ENCODE measurements at places on chromosomes 6 and 20.

GRCh38 chr6:26454631-26455030 is 3.1 kb upstream of the BTN2A1 start:
- DNase-seq, result no peak

- no peak for DNase-seq
Measured at GRCh38 chr6:97262676-97263075, 20.3 kb downstream of the MMS22L start.

DNA sequence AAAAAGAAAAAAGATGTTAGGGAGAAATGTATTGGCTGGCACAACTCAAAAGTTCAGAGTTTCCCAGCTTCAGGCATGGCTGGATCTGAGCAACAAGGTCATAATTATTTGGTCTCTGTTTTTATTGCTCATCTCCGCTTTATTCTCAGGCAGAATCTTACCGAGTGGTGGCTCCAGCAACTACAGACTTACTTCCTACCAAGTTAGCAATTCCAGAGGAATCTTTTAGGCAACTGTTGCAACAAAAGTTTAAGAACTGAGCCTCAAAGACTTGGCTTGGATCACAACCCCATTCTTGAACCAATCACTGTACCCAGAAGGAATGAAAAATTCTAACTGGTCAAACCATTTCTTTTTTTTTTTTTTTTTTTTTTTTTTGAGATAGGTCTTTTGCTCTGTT is 35.5 kb upstream of the NCOA3 start:
- DNase-seq, result no peak

DNA sequence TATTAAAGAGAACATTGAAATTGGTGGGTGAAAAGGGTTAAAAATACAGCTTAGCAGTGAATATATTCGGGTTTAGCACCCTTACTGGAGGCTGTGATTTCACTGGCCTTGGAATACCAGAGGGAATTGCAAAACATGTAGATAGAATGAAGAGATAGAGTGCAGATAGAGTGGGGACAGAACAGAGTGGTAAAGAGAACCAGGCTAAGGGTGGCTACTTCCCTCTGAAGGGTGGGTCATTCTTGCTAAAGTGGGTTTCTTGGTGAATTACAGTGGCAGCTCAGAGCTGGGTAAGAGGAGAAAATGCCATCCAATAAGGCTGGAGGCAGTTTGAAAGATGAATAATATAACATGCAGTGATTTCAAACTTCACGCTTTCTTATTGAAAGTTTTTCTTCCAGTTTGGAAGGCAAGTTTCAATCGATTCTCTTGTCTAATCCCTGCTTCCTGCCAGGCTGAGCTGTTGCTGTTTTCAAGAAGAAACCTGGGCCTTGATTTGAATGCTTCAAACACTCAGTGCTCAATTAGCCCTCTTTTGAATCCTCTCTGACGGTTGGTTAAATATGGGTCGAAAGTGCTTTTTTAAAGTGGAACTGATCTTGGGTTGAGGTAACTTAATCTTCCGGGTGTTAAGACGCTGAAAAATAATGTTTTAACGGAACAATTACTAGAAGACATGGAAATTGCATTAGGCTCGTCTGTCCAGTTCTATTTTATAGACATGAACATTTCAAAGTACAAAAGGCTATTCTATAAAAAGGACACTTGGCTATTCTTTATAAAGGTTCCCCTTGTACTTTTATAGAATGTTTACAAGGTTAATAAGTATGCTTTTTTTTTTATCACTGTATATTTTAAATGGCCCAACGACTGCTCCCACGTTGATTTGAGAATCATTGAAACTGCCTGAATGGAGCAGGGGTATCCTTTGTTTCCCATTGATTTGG is 203.3 kb downstream of the BCAS1 start:
- no peak for DNase-seq

DNA sequence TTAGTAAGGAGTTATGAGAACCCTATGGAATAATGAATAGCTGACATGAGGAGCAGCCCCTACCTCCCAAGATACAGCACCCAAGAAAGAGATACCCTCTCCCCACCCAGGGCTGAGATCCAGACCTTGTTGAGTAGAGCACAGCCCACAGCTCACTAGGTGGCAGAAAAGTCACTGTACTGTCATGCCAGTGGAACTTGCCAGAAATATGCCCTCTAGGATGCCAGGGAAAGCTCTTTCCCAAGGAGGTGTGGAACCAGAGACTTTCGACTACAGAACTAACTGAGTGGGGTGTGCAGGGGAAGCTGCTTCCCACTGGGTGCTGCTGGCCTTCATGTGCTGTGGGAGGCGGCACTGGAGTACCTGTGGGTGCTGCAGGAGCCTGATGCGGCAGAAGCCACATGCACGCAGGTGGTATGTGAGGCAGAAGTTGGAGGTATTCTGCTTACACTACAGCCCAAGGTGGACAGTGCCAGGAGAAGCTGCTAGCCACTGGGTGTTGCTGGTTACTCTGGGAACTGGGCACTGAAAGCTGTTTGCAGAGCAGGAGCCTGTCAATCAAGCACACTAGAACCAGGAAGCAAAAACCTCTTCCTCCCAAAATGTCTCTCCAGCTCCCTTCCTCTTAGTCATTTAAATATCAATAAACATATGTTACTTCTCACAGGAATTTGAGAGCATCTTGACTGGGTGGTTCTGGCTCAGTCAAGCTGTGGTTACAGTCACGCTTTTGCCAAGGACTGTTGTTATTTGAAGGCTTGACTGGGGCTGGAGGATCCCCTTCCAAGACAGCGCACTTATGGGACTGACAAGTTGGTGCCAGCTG is 17.8 kb downstream of the ARMC12 start:
- no peak for DNase-seq

DNA sequence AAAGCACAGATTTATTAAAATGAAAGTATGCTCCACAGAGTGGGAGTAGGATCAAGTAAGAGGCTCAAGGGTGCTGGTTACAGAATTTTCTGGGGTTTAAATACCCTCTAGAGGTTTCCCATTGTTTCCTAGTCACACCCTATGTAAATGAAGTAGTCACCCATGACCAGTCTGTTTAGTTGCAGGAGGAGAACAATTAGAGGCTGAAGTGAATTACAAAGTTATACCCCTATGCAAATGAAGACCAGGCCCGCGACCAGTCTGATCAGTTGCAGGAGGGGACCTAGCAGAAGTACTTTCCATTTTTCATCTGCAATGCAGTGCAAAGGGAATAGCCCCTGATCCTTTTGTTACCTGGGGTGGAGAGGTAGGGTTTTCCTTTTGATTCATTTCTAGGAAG is 11.8 kb upstream of the FILIP1 start:
- no peak for DNase-seq

DNA sequence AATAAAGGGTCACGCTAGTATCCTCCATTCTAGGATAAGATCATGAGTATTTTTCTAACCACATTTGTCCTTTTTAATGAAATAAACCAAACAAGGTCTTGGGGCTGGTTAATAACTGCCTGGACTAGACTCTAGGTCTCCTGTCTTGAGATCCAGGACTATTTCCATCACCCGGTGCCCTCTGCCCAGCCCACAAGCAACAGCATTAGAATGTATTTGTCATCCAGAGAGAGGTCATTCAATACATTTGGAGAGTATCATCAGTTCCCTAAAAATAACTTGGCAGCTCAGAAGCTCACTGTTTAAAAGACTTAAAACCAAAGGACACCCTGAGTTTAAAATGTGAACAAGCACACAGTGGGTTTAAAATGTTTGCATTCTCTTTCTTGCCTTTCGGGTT is 4.4 kb upstream of the RBM24 start:
- no peak for DNase-seq

DNA sequence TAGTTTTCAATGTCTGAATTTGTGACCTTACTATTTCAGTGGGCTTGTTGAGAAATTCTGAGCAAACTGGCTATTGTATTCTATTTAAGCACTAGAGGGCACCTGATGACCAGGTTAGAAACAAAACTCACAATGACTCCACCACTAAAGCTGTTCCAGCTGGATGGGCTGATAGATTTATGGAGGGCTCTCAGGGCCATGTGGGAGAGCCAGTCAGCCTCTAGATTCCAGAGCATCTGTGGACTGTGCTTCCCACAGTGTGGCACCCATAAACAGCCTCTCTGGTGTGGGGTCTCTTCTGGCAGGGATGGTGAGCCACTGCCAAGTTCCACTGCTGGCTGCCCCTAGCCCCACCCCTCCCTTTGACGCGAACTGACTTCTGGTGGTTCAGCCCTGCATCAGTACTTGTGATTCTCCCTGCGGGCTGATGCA is 29.2 kb downstream of the C6orf58 start:
- no peak for DNase-seq

DNA sequence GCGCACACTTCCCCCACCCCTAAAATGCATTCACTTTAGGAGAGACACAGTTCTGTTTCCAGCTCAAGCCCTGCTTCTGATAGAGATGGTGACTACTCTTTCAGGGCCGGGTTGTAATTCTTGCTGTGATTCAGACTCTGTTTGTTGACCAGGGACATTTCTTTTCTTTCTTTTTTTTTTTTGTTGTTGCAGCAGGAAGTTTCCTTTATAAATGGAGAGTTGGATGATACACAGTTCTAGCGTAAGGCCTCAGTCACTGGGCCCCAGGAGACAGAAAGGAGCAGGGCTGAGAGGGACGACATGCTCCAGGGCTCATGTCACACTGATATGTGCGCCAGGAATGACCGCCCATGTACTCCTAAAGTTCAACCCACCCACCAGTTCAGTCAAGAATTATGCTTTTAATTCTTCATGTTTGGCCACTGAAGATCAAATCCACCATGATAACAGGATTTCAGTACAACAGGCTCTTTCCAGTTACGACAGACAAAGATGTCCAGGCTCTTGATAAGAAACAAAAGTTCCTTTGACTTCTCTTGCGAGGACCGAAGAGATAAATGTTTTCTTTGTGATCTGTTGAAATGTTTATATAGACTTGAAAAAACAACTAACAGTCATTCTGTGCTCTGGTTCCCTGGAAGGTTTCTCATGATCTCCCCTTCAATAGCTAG is 142.5 kb downstream of the CD164 start:
- no peak for DNase-seq

- peak; percentile 81 for DNase-seq
Measured at GRCh38 chr6:31087494-31088089, 24.8 kb downstream of the C6orf15 start.

DNA sequence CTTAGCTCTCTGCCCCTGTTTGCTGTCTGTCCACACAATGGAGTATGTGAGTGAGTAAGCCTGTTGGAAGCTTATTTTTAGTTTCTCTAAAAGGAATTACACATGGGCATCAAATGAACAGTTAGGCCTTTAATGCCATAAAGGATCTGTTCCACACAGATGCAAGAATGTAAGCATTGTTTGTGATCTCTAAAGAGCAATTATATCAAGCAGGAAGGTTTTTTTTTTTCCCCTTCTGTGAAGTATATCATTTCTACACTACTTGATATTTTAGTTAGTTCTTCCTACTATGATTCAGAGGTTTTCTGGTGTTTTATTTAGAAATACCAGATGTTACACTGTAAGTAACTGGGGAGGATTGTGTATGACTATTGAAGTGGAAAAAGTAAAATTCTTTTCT is 627.5 kb downstream of the COL12A1 start:
- no peak for DNase-seq

GRCh38 chr6:2971420-2972218 is at the start of gene SERPINB6:
SERPINB6 (minus strand) TSS chr6:2971567; CDS start chr6:2959332, 12,235 bp downstream.
- no peak for DNase-seq

GRCh38 chr6:3013486-3013885 is 13.8 kb downstream of the NQO2 start:
- DNase-seq, result no peak

DNA sequence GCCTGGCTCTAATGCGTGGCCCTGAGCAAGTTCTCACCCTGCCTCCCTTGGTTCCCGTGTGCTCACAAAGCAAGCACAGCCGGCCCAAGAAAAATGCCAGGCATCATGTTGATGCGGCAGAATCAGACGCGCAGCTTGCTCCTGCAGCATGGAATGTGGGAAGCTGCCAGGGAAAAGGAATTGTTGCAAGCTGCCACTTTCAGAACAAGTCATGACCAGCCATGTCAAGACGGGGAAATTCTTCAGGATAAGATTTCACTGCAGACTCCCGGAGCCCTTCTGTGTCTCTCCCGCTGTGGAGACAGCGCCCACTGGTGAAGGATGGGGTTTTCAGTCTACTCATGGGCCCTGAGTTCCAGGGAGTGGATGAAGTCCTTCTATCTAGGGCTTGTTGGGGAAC is 4.6 kb downstream of the DACT2 start:
- DNase-seq, result no peak

GRCh38 chr6:167290786-167291622 is at the start of gene UNC93A:
UNC93A (plus strand) TSS chr6:167291315; CDS start chr6:167291490, 175 bp downstream.
- no peak for DNase-seq

GRCh38 chr20:58708246-58708931 is 15.8 kb downstream of the NPEPL1 start:
- DNase-seq, result no peak

DNA sequence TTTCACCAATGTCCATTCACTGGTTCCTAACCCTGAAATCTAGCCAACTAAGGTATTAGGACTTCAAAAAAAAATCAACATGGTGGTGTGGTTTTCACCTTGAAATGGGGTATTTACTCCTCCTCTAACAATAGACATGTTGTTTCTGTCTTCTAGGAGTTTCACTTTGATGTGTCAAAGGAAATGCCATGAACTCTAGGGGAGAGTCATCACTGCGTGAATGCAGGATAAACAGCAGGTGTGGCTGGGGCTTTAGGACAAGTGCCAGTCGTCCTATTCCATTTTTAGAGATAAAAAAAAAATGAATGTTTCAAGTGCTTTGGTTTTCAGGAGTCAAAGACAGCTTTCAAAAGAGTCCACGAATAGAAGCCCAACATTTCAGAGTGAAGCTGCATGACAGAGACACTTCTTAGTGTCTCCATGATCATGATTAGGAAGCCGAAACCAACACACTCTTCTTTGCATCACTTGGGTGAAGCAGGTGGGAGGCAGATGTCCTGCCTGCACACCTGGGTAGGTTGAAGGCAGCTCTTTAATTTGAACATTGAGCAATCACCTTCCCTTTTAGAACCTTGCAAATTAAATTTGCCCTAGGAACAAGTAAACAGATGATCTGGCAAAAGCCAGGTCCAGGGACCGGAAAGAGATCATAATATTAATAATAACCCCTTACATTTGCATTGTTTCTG is 328.5 kb upstream of the PRDM1 start:
- no peak for DNase-seq

DNA sequence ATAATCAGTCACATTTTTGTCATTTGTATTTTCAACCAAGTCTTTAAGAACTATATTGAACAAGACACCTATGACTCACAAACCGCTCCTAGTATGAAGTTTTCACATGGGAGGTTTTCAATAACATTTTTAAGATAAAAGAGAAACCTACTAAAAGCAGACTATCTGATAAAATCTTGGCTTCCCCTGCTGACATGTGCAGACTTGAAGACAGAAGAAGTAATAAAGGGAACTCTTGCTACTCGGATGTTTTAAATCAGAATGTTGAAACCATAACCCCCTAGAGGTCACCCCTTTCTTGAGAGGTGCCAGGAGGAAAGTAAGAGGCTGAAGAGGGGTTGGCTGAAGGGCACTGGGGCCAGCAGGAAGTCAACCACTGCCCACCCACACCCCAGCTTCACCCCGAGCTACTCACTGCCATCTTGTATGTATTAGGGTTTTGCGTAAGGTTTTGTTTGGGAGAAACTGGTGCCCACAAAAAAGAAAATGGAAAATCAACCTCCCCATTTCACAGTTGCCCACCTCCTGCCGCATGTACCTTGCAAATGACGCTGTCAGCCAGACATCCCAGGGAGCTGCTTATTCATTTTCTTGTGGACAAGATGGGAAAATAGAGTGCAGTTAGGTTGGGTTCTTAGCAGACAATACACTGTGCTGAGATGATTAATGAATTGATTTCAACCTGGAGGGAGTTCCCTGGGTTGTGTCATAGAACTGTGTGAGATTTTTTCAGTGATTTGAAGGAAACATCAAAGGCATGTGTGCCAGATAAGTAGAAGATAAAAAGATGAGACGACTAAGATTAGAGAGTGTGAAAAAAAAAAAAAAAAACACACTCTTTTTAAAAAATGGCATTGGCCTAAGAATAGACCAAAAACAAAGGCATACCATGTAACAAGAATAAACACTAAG is 83.2 kb upstream of the TAB2 start:
- DNase-seq, result no peak

Measured in stimulated activated CD8-positive, alpha-beta memory T cell treated with anti-CD3 and anti-CD28 coated beads, Interleukin-4, amount 100 ng/mL, for 1 hour (primary cell).